ENCODE measurements at places on chromosomes 16 and 17. TPM values are rescaled to one million over a fixed set of nuclear protein-coding genes. Genes with fewer than 3 reads are reported as not detected.
A peak's percentile ranks its signal among the peaks of the same experiment; 100 is the strongest.

DNA sequence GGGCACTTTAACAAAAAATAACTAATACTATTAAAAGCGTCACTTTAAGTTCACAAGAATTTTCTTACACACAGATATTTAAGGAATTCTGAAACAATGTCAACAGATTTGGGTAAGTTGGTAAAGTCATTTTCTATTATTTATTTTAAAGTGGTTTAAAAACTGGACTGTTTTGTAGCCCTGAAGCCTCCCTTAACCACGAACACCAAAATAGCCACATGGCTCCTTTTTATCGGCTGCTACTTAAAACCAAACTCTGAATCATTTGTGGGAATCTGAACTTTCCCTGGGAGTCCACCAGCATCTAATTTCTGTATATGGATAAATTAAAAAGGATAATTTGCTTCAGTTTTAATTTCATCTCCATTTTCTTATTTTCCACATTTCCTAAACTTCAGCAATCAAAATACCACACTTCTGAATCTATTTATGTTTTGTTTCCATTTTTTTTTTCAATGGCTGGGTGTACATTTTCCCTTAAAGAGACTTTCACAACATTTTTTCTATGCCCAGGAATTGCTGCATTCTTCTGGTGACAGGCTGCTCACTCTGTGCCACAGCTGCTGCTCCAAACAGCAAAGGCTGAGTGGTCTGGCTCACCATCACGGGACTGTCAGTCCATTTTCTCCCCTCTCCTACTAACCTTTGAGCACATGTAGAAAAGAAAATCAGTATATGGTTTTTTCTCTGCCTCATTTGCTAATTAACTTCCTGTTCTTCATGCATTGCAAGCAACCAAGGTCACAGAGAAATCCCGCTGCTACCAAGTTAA, 255.5 kb upstream of the KCNJ16 start:
- DNase-seq = no peak

The SLC35B1 gene
- 61.5 TPM for total RNA-seq

The FMNL1 gene
- total RNA-seq = 14.0 TPM

The APOBR gene
- total RNA-seq = 0.47 TPM

The TBC1D3E gene
- total RNA-seq = not detected

The IRX3 gene
- total RNA-seq = 5.6 TPM

DNA sequence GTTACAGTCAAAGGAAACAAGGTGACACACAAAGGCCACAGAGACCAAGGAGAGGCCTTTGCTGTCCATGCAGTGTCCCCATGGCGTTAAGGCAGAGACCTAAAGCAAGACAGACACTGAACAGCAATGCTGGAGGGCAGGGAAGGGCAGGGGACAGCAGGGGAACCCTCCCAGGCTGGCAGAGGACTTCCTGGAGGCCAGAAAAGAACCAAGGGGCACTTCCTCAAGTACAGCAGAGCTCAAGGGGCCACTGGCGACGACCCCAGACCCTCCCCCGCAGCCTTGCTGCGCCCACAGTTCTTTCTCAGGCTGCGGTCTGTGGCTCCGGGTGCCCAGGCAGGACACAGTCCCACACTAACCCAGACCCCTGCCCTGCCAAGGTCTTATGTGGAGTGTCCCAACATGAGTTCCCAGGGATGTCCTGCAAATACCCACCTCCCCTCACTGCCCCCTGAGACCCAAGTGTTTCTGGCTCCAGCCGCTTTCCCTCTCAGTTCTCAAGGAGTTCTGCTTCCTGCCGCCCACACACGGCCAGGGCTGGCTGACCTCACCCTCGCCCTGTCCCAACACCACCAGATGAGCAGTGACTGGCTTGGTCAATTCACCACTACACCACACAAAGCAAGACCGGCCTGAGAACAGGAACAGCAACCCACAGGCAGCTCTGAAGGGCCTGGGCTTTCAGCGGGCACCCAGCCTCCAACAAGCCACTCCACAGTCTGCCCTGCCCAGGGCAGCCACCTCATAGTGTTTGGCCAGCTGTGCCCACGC, 4.2 kb downstream of the CLCN7 start:
- peak; percentile 49 for DNase-seq

GRCh38 chr17:45640141-45640850, 143.8 kb upstream of the CRHR1 start:
- DNase-seq = peak; percentile 68

DNA sequence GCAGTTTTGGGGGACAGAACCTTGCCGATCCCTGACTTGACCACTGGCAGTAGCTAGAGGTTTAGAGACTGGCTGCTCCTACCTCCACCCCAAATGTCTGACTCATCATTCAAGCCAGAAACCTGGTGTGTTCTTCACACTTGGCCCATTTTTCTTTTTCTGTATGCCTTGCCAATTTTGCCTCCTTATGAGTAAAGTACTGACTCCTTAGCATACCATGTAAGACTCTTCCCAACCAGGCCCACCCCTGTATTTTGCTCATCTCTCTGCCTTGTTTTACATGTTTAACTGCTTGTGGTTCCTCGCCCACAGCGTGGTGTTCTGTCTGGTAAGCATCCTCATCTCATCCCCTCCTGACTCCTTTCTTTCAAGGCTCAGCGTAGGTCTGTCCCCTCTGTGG, 37.9 kb downstream of the NUP88 start:
- DNase-seq = no peak

The MYO1C gene
- 200 TPM for total RNA-seq

GRCh38 chr17:38416840-38417209, 11.4 kb upstream of the ARHGAP23 start:
- DNase-seq = no peak

DNA sequence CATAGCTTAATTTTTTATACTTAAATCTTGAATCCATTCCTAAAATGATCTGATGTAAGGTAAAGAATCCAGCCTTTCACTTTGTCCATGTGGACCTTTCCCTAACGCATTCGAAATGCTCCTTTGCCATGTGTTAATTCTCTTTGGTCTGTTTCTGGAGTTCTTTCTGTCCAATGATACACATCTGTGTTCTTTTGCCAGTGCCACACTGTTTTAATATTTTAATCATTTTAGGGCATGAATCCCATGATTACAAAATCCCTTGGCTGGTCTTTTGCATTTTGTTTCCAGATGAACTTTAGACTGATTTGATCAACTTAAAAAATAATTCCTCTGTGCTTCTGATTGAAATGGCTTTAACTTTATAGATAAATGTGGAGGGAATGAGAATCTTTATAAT, 74.1 kb downstream of the NTN1 start:
- DNase-seq = no peak

DNA sequence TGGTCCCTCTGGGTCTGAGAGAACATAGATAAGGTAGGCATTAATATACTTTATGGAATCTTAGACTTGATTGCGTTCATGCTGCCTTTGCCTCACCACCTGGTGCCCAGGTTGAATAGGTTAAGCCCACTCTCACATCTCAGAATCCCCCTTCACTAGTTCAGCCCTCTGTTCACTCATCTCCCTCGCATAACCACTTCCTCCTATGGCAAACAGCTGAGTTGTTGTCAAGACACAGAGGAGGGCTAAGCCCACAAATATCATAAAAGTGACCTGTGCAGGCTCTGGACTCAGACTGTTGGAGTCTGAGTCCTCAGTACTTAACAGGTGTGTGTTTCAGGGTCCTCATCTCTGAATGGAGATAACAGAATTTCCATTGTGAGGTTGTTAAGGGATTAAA, 55.7 kb downstream of the GOSR1 start:
- DNase-seq = no peak

DNA sequence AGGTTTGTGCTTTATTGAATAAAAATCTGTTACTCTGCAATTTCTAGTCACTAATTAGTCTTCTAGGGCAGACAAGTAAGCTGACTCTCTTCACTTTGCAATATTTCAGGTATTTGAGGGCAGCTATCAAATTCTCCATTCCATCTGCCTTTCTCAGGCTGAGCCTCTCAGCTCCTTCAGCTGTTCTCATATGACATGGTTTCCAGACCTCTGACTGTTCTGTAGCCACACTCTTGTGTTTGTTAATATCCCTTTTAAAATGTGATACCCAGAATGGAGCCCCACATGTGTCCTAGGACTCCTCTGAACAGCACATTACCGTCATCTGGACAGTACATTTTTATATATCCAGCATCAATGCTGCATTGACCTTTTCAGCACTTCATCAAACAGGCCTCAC, 46.1 kb upstream of the MTMR4 start:
- no peak for DNase-seq

- no peak for DNase-seq
Observed at GRCh38 chr16:14041164-14041563, 30.0 kb upstream of the MRTFB start.

GRCh38 chr16:30786936-30787612, at the start of gene ZNF629:
Gene ZNF629 (minus strand): TSS chr16:30787205. CDS start chr16:30784482, 2,723 bp downstream.
- DNase-seq = peak; percentile 78

The CCDC92B gene
- total RNA-seq = 0.12 TPM

The HSPB9 gene
- 0.12 TPM for total RNA-seq

The GFAP gene
- total RNA-seq = 4.2 TPM

- no peak for DNase-seq
Observed at GRCh38 chr17:40664582-40665333, at the start of gene KRT222. Gene KRT222 (minus strand): TSS chr17:40665177. CDS start chr17:40665099, 78 bp downstream.

- peak; percentile 59 for DNase-seq
Observed at GRCh38 chr17:50534222-50534978, 1.9 kb downstream of the EPN3 start.

DNA sequence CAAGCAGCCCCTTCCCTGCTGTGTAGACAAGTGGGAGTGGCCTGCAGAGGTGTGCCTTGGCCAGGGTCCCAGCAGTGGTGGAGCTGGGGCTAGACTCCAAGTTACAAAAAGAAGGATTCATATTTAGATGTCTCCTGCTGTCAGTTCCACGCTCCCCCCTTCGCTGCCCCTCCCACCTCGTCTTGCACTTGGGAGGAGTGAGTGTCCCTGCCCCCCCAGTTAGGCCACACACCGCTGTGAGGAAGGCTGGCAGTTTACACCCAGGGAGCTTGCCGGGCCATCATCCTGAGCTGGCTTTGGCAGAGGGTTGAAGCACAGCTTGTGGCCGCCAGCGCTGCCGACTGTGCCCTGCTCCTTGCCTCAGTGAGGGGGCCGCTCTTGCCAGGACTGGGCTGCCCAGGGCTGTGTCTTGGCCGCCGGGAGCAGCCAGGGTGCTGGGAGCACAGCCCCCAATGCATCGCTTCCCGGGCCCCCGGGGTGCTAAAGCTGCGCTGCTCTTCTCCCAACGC, 44.3 kb downstream of the ELAC2 start:
- DNase-seq = peak; percentile 50

The LUC7L3 gene
- 53.3 TPM for total RNA-seq

DNA sequence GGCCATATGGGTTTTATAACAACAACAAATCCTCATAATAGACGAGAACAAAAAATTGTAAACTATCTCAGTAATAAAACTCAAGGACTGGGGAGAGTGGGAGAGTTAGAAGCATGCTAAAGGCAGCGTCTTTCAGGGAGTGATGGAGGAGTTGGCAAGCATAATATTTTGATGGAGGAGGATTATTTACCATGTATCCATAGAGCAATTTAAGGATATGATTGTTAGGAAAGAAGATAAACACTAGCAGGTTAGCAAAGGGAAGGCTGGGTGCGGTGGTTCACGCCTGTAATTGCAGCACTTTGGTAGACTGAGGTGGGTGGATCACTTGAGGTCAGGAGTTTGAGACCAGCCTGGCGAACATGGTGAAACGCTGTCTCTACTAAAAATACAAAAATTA, 27.8 kb downstream of the BCL7C start:
- no peak for DNase-seq

The TEKT5 gene
- not detected for total RNA-seq

DNA sequence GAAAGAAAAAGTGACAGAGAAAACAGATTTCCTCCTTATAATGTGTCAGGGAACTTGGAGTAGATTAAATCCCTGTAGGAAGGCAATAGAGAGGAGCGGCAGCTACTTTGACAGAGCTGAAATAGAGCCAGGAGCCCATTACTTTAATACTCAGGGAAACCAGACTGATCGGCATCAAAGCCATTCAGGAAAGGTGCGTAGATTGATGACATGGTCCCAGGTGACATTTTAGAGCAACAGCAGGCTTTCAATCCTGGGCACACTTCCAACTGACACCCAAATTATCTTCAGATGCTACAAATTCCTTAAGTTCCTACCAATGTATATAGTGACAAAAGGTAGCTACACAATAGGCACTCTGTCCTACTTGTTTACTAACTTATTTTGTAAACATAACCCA, 821.5 kb downstream of the CDH8 start:
- DNase-seq = no peak

DNA sequence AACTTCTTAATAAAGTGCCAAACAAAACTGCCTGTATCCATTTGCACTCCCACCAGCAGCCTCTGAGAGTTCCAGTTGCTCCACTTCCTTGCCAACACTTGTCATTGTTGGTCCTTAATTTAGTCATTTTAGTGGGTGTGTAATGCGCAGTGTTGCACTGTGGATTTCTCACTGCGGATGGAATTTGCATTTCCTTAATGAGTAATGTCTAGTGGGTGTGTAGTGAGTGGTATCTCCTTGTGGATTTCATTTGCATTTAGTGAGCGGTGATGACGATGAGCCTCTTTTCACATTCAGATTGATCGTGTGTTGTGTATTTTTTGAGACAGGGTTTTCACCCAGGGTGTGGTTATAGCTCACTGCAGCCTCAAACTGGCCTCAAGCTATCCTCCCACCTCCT, 4.1 kb upstream of the MSLN start:
- no peak for DNase-seq

The FKBP10 gene
- total RNA-seq = 10.2 TPM

The HSD3B7 gene
- total RNA-seq = 7.4 TPM

DNA sequence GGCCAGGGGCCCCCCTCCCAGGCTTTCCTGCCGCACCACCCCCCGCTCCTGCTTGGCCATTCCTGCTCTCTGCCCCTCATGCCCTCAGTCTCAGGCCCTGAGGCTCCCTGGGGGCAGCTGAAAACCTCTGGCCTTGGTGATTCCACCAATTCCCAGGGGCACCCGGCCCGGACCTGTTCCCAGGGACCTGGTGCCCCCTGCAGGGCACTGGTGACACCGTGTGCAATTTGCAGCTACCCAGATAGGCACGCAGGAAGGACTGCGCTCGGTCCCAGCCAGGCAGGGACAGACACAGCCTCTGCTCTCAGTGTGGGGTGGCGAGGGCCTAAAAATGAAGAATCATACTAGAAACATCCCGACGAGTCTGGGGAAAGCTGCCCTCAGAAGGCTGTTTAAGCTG, 13.4 kb downstream of the WFDC1 start:
- DNase-seq = peak; percentile 66
